Gastrocnemius medialis (tissue), 4 donors: ENCODE measurements at places on chromosomes 11 and 22. TPM values are rescaled to one million over a fixed set of nuclear protein-coding genes. Genes with fewer than 3 reads are reported as not detected.

GRCh38 chr11:45918962-45919675 lies 1.4 kb upstream of the PEX16 start:
- H3K27ac ChIP-seq = peak overlapping the region; percentile 93
- peaks cover 18% of the 10 kb centered on the region for H3K4me1 ChIP-seq
- DNase-seq = no peak
- peaks cover 22% of the 10 kb centered on the region for H3K27me3 ChIP-seq

DNA sequence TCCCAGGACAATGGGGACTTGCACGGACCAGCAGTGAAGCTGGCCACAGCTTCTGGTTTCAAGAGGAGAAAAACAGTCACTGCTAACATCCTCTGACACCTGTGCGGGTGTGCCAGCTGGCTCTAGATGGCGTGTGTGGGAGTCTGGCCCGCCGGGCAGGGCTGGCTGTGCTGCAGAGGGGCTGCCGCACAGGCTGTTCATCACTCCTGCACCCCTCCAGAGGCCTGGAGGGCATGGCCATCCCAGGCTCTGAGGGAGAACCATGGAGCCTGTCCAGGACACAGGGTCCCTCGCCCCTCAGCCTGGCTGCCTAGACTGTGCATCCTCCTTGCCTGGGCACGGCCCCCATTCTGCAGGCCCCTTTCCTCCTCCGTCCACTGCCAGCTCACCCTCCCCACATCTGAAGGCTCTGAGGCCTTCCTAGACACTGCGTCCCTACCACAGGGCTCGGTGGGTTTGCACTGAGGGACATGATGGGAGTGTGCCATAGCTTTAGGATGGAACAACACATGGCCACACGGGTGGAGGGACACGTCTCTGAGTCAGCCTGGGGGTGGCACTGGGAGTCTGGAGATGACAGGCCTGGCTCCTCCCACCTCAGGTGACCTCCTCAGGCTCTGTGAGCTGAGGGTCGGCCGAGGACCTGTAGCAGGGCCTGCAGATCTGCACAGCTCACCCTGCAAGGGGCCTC lies 42.1 kb upstream of the GNB1L start:
- H3K4me3 ChIP-seq = no peak overlapping the region
- DNase-seq = no peak
- H3K4me1 ChIP-seq = no peaks in the 10 kb centered on the region
- H3K36me3 ChIP-seq = no peaks in the 10 kb centered on the region
- H3K27me3 ChIP-seq = no peaks in the 10 kb centered on the region

The CBX7 gene
- total RNA-seq = 78.1 TPM

- H3K36me3 ChIP-seq = no peaks in the 10 kb centered on the region
- H3K27ac ChIP-seq = no peak overlapping the region
- no peak overlapping the region for H3K4me3 ChIP-seq
- peaks cover 12% of the 10 kb centered on the region for H3K4me1 ChIP-seq
- no peak for DNase-seq
- no peaks in the 10 kb centered on the region for H3K27me3 ChIP-seq
Measured at GRCh38 chr11:102396708-102397563, 49.9 kb downstream of the BIRC2 start.

DNA sequence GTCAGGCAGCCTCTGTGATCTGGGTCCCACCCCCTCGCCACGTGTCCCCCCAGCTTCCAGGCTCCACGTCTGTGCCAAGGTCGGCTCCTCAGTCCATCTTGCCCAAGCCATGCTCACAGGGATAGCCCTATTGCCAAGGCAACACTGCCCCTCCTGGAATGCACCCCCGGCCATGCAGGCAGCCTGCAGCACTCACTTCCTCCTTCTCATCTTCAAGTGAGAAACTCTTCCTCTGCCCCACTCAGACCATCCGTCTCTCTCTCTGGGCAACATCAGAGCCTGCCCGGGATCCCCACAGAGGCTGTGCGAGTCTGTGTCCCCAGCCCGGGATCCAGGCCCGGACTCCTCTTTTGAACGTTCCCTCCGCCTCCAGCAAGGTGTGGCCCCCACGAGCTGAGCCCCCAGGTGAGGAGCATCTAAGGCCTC lies 852.3 kb downstream of the BRD1 start:
- no peak overlapping the region for H3K4me3 ChIP-seq
- no peaks in the 10 kb centered on the region for H3K36me3 ChIP-seq
- H3K4me1 ChIP-seq = no peaks in the 10 kb centered on the region
- H3K27me3 ChIP-seq = no peaks in the 10 kb centered on the region

GRCh38 chr11:114081641-114082414 lies 22.3 kb downstream of the ZBTB16 start:
- peak overlapping the region; percentile 48 for H3K4me3 ChIP-seq
- no peaks in the 10 kb centered on the region for H3K27me3 ChIP-seq
- peaks cover 100% of the 10 kb centered on the region for H3K4me1 ChIP-seq
- peak overlapping the region; percentile 94 for H3K27ac ChIP-seq
- H3K36me3 ChIP-seq = peaks cover 34% of the 10 kb centered on the region

GRCh38 chr22:33327348-33327860 lies 269.2 kb upstream of the SYN3 start:
- no peak overlapping the region for H3K4me3 ChIP-seq
- no peaks in the 10 kb centered on the region for H3K36me3 ChIP-seq
- H3K27me3 ChIP-seq = no peaks in the 10 kb centered on the region
- no peak for DNase-seq
- H3K4me1 ChIP-seq = no peaks in the 10 kb centered on the region
- no peak overlapping the region for H3K27ac ChIP-seq

DNA sequence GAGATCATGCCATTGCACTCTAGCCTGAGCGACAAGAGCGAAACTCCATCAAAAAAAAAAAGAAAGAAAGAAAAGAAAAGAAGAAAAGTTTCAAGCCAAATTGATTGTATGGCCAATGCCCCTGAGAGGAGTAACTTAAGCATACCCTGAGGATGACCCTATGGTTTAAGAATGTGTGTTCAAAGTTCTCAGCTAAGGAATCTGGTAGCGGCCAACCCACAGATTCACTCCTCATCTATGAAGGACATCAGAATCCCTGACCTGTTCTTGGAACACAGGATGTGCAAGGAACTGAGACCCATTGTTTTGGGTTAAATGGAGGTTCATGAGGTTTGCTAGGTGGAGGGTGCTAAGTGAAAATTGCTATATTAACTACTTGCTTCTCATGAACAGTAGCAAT lies 18.1 kb downstream of the IZUMO1R start:
- no peaks in the 10 kb centered on the region for H3K4me1 ChIP-seq
- DNase-seq = no peak
- no peak overlapping the region for H3K4me3 ChIP-seq
- H3K36me3 ChIP-seq = no peaks in the 10 kb centered on the region
- no peaks in the 10 kb centered on the region for H3K27me3 ChIP-seq
- H3K27ac ChIP-seq = no peak overlapping the region

- no peak overlapping the region for H3K4me3 ChIP-seq
- H3K27me3 ChIP-seq = no peaks in the 10 kb centered on the region
- H3K36me3 ChIP-seq = no peaks in the 10 kb centered on the region
- H3K27ac ChIP-seq = no peak overlapping the region
- H3K4me1 ChIP-seq = peaks cover 11% of the 10 kb centered on the region
- DNase-seq = no peak
Measured at GRCh38 chr22:46288846-46289243, 7.8 kb upstream of the GTSE1 start.

DNA sequence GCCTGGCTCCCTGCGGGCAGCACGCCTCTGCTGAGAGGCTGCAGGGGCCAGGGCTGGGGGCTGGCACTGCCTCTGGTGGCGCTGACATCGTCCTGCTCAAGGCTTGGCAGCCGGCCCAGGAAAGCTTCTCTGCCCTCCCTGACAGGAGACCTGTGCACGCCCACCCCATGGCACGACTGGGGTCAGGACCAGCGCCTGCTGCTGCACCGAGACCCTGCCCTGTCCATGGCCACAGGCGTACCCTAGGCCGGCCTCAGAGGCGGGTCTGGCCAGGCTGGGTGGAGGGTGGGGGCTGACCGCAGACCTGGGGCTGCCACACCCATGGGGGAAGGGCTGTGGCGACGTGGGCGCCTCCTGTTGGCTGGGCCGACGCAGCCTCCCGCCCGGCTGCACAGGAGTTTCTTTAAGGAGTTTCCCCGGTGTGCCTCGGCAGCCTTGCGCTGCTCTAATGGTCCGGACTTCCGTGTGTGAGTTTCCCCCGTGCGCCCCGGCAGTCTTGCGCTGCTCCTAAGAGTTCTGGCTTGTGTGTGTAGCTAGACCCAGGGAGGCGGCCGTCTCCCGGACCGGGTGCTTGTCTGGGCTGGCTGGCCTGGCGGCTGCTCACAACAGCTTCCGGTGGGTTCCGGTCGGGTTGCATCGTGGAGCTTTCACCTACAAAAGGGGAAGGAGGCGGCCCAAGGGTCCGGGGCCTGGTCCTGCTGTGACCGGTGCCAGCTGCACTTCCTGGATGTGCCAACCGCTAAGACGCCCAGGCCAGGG lies 4.6 kb downstream of the TRABD start:
- peaks cover 27% of the 10 kb centered on the region for H3K4me1 ChIP-seq
- H3K36me3 ChIP-seq = no peaks in the 10 kb centered on the region
- H3K4me3 ChIP-seq = peak overlapping the region; percentile 41
- peak; percentile 48 for DNase-seq
- no peaks in the 10 kb centered on the region for H3K27me3 ChIP-seq

DNA sequence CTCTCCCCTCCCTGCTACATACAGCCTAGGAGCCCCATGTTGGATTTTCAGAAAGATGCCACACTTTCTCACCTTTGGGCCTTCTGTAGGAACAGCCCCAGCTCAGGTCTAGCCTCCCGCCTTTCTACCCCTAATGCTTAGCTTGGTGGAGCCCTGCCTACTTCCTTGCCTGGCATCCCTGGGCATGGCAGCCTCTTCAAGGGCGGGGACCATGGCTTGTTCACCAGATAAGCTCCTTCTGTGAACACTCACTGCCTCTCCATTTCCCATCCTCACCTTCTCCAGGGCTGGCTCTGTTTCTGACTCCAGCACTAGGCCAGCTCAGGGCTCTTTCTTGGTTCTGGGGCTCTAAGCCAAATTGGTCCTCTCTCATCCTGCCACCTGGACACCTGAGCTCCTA lies 1.4 kb downstream of the SEPTIN3 start:
- DNase-seq = no peak
- H3K36me3 ChIP-seq = no peaks in the 10 kb centered on the region
- H3K4me3 ChIP-seq = no peak overlapping the region
- no peak overlapping the region for H3K27ac ChIP-seq

DNA sequence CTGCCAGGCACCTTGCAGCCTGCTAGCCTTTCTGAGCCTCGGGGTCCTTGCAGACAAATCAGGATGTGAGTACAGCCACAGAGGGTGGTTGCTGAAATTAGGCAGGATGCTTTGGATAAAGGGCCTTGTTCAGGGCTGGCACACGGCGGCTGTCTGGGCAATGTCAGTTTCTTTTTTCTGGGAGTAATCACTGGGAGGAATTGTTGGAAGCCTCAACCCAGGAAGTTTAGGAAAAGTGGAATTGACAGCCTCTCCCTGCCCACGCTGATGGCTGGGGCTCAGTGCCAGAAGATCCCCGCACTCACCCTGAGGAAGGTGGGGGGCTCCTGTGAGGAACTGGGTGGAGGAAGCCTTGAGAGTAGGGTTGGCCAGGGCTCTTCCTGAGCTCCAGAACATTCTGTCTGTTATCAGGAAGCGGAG lies 37.4 kb downstream of the CD82 start:
- no peaks in the 10 kb centered on the region for H3K36me3 ChIP-seq
- no peak overlapping the region for H3K27ac ChIP-seq
- H3K4me3 ChIP-seq = no peak overlapping the region
- H3K27me3 ChIP-seq = no peaks in the 10 kb centered on the region

The SPTY2D1 gene
- 19.2 TPM for total RNA-seq

- H3K4me1 ChIP-seq = no peaks in the 10 kb centered on the region
- H3K27ac ChIP-seq = no peak overlapping the region
- H3K36me3 ChIP-seq = no peaks in the 10 kb centered on the region
Measured at GRCh38 chr22:47135338-47135737, 372.9 kb downstream of the TBC1D22A start.

DNA sequence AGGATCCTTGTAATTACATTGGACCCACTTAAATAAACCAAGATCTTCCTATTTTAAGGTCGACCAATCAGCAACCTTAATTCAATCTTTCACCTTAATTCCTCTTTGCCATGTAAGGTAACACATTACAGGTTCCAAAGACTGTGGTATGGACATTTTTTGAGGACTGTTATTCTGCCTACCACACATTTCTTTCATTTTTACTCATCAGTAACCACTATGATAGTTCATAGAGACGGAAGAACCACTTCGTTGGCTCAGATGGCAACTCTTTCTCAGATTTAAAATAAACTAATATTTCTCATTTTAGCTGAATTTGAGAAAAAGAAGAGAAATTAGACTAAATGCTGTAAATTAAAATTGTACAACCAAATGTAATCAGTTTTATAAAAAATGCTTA lies 96.3 kb downstream of the PAX6 start:
- H3K4me1 ChIP-seq = no peaks in the 10 kb centered on the region
- DNase-seq = no peak
- H3K36me3 ChIP-seq = no peaks in the 10 kb centered on the region
- no peak overlapping the region for H3K4me3 ChIP-seq
- no peak overlapping the region for H3K27ac ChIP-seq

The USP28 gene
- total RNA-seq = 94.0 TPM

DNA sequence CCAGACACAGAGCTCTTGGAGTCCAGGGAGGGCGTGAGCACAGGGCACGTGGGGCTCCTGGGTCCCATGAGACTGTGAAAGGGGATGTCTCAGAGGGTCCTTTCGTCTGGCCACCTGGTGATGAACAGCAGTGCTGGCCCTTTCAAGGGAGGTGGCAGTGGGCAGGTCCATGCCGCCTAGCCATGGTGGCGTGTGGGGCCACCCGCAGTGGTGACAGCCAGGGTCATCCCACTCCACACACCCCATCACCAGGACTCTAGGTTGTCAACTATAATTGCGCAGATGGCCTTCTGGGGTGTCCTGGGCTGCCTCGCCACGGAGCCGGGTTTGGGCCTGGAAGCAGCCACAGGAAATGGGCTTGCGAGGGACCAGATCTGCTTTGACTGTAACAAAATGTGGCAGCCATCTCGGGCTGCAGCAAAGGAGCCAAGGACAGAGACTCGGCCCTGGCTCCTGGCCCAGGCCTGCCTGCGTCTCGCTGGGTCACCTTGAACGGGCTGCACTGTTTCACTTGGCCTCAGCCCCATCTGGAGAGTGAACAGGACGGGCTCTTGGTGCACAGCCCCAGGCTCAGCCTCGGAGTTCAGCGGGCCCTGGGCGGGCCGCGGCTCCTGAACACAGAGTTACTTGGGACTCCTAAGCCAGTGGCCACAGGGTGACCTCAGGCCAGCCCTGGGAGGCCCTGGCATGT lies 1350.5 kb downstream of the BRD1 start:
- H3K27ac ChIP-seq = no peak overlapping the region
- DNase-seq = no peak
- H3K27me3 ChIP-seq = no peaks in the 10 kb centered on the region
- H3K4me3 ChIP-seq = no peak overlapping the region
- no peaks in the 10 kb centered on the region for H3K36me3 ChIP-seq

The GNAZ gene
- total RNA-seq = 2.2 TPM

The NPAS4 gene
- not detected for total RNA-seq

GRCh38 chr11:12854297-12854661 lies 154.8 kb upstream of the RASSF10 start:
- DNase-seq = no peak
- no peaks in the 10 kb centered on the region for H3K36me3 ChIP-seq
- H3K27me3 ChIP-seq = no peaks in the 10 kb centered on the region
- H3K27ac ChIP-seq = peak overlapping the region; percentile 93

DNA sequence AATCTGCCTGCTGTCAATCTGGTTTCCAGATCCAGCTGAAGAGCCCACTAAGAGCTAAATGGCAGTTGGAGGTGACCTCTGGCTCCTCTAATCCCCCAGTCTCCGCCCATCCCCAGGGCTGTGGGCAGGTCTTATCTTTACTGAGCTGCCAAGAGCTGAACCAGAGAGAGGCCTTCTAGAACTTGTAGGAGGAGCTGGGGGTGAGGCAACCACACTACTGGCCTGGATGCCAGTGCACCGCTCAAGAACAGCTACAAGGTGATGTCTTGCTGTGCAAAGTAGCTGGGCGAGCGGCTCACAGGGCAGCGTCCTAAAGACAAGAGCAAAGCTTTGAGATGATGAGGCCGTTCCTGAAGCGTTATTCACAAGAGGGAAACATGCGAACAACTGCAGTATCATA lies 374.6 kb downstream of the CTTN start:
- H3K4me3 ChIP-seq = no peak overlapping the region
- H3K36me3 ChIP-seq = no peaks in the 10 kb centered on the region
- H3K27me3 ChIP-seq = no peaks in the 10 kb centered on the region
- no peak overlapping the region for H3K27ac ChIP-seq
- no peaks in the 10 kb centered on the region for H3K4me1 ChIP-seq
